ENCODE measurements at places on chromosomes 4 and X.

DNA sequence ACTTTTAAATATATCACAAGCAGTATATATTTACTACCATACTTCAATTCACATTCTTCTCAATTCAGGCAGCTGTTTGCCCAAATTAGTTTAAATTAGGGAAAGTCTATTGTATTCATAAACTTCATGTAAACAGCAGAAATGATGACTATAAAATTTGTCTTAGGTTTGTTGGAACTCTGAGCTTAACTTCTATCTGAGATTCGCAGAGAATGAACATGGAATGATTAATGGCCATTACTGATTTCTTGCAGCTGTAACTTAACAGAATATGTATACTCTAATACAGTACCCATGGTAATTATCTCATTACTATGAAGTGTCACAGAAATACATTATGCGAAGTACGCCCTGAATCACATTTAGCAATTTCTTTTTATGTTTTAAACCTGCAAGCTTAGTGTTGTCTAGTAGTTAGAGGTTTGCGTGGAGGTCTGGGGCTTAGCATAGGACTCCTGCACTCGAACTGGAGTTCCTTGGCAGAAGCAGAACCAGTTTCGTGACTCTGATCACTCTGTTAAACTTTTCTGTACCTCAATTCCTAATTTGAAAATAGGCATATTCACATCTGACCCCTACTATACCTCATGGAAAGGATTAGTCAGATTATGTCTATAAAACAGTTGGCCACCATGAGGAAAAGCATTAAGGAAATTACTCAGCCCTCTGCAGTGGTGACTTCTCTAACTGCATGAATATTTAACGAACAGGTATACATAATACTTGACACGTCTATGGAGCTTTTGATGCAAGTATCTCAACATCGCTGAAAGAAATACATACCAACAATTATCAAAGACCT, 243.2 kb downstream of the MGST2 start:
- no peak for DNase-seq

DNA sequence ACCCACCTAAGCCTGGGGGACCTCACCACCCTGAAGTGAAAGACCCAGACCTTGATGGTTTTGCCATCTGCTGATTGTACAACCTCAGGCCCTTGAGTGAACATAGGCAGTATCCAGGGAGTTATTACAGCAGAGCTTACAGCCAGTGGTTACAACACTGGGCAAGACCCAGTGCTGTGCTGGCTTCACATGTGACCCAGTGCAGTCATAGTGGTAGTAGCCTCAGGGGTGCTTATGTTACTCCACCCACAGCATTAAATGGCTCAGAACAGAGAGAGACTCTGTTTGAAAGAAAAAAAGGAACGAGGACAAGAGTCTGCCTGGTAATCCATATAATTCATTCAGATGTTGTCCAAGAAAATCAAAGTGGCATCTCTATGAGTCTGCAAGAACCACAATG, 45.2 kb upstream of the DACH2 start:
- DNase-seq = no peak

GRCh38 chr4:9765091-9765490, 16.3 kb upstream of the DRD5 start:
- DNase-seq = no peak

- DNase-seq = no peak
These were observed 71.4 kb downstream of the GBA3 start for GRCh38 chr4:22764183-22764582.
